Hippocampal formation (tissue), 2 donors: ENCODE measurements at places on chromosomes 12 and 14.

DNA sequence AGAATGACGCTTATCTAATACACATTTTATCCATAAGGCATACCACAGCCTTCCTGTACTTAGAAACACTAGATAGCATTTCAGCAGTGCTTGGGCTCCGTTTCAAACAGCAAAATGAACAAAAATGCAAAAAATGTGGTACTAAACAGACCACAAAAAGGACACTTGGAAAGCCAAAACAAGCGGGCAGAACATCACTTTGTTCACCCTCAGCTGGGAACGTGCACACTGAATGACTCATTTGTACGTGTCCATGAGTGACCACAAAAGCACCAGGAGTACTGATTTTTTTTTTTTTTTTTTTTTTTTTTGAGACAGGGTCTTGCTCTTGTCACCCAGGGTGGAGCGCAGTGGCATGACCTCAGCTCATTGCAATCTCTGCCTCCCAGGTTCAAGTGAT is 8.9 kb upstream of the FOXN3 start:
- DNase-seq: no peak

DNA sequence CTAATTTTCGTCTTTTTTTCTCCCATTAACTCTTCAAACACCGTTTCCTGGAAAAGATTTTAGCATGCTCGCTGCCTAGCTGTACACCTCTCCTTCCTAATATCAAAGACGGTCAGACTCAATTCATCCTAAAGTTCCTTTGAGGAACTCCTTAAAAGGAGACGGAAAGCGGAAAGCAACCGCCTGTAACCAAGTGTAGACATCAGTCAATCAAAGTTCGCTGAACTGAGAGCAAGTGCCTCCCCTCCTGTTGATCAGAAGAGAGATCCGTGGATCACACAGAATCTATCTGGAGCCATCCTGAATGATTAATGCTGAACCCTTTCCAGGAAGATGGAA is 412 bp upstream of the TEP1 start:
- no peak for DNase-seq

GRCh38 chr14:76810953-76811400 is 1.7 kb downstream of the ANGEL1 start:
- DNase-seq: peak; percentile 78

DNA sequence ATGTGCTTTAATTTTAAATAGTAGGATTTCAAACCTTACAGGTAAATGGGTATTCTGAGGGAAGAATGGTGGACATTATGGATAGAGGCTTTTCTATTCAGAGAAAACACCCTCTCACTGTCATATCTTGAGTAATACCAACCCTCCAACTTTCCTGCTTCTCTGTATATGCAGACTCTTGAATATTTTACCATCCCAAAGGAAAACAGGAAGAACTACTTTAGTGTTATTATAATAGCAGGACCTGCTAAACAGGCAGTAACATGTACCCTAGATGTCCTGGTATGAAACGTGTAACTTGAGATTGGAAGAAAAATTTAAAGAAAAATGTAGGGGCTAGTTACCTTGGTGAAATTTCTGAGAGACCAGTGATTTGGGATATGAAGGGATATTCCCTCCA is 82.9 kb upstream of the TRHDE start:
- no peak for DNase-seq

- DNase-seq: no peak
These were observed 82.7 kb upstream of the GPR68 start for GRCh38 chr14:91327250-91327595.

DNA sequence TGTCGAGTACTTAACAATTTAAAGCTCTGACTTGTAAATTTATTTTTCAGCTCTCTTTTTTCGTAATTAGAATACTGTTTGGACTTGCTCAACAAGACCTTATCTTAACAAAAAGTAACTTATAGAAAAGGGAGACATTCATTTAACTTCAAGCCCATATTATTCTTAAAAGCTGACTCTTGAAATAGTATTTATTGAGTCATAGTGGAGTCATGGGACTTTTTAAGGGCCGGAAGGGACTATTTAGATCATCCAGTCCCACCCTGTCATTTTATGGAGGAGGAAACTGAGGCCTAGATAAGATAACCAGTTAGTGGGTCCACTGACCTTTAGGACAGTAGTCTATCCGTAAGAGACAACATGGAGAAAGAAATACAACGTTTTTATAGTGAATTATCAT is 1.5 kb downstream of the RAP1B start:
- DNase-seq: no peak

DNA sequence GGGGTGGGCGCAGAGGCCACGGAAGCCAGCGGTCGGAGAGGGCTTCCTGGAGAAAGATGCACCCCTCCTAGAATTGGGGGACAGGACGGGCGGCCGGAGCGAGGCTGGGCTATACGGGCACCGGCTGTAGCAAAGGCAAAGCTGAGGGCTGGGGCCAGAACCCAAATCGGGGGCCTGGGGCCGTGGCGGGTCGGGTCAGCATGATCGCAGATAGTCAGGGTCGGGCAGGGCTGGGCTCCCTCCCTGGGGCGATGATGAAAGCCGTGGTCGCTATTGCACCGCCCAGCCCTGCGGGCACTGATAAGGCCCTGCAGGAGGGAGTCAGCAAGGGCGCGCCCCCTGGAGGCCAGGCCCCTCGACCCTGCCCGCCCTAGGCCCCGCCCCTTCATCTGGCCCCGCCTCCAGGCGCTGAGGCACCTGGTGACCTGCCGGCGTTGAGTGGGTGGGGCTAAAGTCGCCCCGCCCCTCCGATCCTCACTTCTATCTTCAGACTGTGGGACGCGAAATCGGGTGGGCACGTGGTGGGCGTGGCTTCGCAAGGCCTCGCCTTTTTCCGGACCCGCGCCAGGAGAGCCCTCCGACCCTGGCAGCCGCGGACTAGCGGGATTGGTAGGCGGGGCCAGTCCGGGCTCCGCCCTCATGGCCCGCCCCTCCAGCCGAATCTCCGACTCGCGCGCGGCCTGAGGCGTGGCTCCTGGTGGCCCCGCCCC is 419 bp upstream of the SH2B3 start:
- peak; percentile 85 for DNase-seq

GRCh38 chr12:69059465-69060457 is 126.8 kb upstream of the CPM start:
- DNase-seq: no peak

GRCh38 chr12:104682790-104683279 is 226.1 kb downstream of the CHST11 start:
- DNase-seq: no peak

GRCh38 chr14:42872786-42873185 is 1266.1 kb downstream of the LRFN5 start:
- no peak for DNase-seq

DNA sequence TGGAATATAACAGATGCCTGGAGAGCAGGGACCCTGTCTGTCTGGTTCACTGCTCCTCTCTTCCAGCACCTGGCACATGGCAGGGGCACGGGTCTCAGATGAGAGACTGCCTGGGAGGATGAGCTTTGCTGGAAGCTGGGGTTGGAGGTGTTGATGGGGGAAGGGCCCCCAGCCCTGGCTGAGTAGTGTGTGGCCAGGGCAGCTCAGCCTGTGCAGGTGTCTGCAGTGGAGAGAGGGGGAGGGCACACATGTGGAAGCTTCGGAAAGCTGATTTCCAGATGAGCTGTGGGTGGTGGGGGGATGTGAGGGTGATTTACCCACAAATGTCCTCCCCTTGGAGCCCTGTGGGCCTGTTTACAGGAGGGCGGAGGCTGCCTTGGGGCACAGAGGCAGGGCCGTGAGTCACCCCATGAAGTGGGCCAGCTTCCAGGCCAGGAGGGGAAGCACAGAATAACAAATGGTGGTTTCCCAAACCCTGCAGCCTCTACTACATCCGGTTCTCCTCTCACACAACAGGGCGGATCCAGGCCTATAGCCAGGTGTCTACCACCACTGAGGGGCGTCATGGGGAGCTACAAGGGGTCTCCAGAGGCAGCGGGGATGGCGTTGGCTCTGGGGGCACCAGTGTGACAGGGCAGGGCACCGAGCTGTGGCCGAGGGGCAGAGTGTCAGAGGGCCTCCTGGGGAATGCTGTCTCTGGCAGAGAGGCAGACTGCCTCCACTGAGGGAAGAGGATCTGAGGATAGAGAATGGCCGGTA is 11.0 kb downstream of the KRT7 start:
- no peak for DNase-seq

- peak; percentile 75 for DNase-seq
These were observed 294.3 kb downstream of the APAF1 start for GRCh38 chr12:98939350-98939749.

DNA sequence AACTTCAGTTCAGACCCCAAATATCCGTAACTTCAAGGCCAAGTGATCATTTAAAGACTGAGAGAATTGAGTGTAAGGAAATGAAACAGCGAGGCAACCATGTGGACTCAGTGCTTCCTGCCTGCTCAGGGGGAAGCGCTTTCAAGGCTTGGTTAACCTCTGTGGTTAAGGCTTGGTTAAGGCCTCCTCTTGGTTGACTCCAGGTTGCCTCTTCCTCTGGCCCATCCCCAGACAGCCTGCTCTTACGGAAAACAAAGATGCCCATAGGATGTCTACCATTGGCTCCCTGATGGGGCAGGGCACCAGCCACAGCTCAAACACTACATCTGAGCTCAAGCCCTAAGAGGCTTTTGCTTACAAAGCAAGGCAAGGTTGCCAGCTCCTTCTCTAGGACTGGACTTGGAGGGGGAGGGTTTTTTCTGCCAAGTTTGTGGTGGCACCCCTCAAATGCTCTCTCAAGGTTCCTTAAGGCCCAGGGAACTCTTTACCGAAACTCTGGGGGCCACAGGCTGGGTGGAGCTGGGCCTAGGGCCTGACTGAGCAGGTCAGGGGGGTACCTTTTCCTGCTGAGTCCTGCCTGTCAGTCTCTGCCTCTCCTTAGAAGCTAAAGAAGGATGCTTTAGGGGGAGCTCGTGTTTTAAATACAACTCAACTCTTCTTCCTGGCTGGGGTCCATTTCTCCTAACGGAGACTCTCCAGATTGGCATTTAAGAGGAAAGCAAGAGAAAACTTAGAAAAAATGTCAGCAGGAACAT is 13.7 kb downstream of the COL2A1 start:
- DNase-seq: no peak

DNA sequence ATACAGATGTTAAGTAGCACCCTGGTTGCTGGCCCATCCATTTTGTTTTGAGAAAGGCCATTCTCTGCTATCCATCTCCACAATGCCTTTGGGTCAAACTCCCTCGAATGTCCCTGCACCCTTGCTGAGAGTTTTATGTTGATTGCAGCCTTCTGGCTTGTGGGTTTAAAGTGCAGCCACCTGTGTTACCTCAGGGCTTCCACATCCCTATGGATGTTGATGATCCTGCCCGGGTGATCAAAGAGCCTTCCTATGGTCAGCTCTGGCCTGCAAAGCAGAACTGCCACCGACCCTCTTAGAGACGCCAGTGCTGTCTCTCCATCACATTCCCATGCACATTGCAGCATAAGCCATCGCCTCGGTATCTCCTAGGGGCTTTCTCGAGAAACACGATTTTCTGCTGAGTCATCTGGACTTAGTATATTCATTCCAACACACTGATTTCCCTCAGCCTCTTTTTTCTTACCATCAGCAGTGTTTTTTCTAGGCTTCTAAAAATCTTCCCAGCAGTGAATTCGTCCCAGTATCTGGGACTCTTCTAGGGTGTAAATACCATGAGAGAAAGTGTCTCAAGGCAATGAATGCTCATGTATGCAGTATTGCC is 585.7 kb upstream of the TMEM132C start:
- DNase-seq: no peak

DNA sequence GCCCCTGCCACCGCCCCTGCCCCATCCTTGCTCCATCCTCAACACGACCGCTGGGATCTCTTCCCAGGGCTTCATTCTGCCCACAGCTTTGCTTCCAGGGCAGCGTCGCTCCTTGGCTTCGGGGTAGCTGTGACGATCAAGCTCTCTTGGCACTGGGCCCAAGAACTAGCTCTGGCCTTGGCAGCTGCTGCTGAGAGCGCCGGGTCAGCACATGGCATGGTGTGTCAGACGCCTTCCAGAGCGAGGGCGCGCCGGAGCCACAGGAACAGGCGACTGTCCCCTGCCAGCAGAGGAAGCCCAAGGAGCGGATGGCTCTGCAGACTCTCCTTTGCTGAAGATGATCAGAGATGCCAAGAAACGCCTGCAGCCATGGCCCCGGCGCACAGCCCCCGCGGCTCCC is 15.9 kb downstream of the RAB35 start:
- peak; percentile 68 for DNase-seq

DNA sequence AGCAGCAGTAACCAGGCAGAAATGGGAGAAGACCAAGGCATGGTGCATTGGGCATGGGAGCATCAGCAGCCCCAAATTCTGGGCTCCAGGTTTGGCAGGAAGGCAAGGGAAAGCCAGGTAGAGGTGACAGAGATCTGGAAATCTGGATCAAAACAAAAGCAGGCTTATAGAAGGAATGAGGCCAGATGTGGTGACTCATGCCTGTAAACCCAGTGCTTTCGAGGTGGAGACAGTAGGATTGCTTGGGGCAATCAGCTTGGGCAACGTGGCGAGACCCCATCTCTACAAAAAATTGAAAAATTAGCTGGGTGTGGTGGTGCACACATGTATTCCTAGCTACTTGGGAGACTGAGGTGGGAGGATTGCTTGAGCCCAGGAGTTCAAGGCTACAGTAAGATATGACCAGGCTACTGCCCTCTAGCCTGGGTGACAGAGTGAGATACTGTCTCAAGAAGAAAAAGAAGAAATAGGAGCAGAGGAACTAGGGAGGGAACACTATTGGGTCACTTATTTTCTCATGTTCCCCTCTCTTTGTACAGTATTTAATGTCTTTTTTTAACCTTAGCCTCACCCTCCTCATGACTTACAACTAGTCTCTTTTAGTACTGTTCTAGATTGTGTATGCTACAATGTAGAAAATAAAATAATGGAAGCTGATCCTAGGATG is 25.1 kb downstream of the SLC4A8 start:
- no peak for DNase-seq

- no peak for DNase-seq
These were observed 4.6 kb downstream of the FBXW8 start for GRCh38 chr12:116915326-116915725.

DNA sequence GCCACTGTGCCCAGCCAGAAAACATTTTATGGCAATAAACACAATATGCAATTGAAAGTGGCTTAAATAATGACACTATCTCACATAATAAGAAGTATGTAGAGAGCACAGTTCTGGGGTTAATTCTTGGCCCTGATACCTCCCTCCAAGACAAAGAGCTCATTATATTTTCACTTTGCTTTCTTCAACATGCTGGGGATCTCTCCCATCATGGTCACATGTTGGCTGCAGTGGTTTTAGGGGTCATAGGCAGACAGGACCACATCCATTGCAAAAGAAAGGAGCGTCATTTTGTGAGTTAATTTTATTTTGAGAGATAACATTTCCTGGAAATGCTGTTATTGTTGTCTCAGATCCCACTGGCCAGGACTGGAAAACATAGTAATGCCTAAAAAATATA is 8.3 kb upstream of the SLC38A2 start:
- no peak for DNase-seq

GRCh38 chr12:117053050-117053400 is 46.2 kb downstream of the TESC start:
- no peak for DNase-seq

- no peak for DNase-seq
These were observed 476.6 kb downstream of the RMST start for GRCh38 chr12:97939156-97939555.
